Peyer's patch (tissue), 4 donors: ENCODE measurements at places on chromosomes 3 and 15. TPM values are rescaled to one million over a fixed set of nuclear protein-coding genes. Genes with fewer than 3 reads are reported as not detected.
A peak's percentile ranks its signal among the peaks of the same experiment; 100 is the strongest.

The FETUB gene
- not detected for total RNA-seq

The SLC9A9 gene
- 8.7 TPM for total RNA-seq

The BAHD1 gene
- total RNA-seq = 22.8 TPM

The CD276 gene
- total RNA-seq = 22.8 TPM

The TM4SF18 gene
- total RNA-seq = 1.1 TPM

The PLXND1 gene
- total RNA-seq = 305 TPM

The FNDC3B gene
- 74.3 TPM for total RNA-seq

The BLM gene
- total RNA-seq = 0.94 TPM

The ANKRD63 gene
- not detected for total RNA-seq

The CNTN3 gene
- 9.4 TPM for total RNA-seq

The SLC35G2 gene
- total RNA-seq = 1.9 TPM

The SLC24A5 gene
- not detected for total RNA-seq

GRCh38 chr3:57048728-57049127 is 11.7 kb upstream of the SPATA12 start:
- DNase-seq = no peak

DNA sequence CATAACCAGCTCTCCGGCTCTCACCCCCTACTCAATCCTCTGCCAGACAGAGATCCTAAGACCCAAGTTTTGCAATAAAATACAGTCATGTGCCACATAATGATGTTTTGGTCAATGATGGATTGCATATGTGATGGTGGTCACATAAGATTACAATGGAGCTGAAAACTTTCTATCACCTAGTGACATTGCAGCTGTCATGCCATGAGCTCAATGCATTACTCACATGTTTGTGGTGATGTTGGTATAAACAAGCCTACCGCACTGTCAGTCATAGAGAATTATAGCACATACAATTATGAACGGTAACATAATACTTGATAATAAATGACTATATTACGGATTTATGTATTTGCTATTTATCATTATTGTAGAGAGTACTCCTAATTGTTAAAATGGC is 26.9 kb upstream of the SAMMSON start:
- no peak for DNase-seq

- no peak for DNase-seq
Observed at GRCh38 chr3:66836363-66837152, 161.5 kb upstream of the KBTBD8 start.

GRCh38 chr3:88057630-88058305 is 1.0 kb downstream of the CGGBP1 start:
- DNase-seq = no peak

DNA sequence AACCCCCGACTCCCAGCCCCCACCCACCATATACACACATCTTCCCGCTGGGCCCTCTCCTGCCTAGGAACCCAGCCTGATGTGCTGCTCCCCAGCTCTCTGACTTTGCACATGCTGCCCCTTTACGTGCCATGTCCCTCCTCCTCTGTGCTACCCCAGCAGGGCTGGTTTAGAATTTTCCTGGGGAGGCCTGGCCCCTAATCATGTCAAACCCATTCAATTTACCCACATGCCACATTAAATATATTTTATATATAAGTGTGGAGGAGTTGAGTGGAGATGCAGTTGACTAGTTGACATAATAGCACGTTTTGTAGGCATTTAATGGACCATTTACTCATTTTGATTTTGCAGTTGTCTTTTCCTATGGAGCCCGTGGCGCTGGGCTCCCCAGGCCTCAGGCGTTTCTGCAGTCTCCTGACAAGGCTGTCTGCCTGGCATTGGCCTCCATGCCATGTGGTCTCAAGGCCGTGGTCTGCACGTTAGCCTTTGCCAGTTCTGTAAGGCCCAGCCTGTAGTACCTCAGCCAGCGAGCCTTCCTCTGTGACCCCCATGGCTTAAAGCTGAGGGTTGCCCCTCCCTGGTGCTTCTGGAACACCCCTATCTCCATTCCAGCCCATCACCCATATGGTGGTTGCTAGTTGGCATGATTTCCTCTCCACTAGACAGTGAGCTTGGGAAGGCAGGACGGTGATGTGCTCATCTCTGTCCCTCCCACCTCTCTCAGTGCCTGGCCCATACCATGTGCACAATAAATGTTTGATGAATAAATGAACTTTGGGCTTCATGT is 155.8 kb downstream of the TLE3 start:
- DNase-seq = no peak

DNA sequence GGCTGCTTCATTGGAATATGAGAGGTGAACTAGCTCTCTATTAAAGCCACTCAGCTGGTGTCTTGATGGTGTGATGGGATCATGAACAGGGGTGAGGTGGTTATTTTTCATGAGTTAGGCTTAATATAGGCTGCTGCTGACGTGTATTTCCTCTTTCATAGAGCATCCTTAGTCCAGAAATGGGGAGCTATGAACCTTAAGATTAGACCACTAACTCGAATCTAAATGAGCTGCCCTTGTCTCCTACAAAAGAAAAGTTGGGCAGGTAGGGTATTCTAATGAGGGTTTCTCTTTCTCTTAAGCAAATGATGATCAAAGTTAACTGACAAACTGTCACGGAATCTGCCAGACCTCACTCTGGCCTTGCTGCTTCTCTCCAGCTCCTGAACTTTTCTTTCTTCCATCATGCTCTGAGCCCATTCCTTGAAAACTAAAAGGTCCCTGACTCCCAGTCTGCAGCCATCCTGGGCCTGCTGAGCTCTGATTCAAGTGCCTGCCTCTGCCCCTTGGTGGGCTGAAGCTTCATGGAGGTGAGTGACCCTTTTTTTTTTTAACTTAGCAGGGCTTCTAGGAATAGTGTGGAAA is at the start of gene TRIM69:
Gene TRIM69 (plus strand): TSS at position 348 of the 585 bp plus-strand sequence. CDS start 177 bp downstream, at position 525.
- no peak for DNase-seq

DNA sequence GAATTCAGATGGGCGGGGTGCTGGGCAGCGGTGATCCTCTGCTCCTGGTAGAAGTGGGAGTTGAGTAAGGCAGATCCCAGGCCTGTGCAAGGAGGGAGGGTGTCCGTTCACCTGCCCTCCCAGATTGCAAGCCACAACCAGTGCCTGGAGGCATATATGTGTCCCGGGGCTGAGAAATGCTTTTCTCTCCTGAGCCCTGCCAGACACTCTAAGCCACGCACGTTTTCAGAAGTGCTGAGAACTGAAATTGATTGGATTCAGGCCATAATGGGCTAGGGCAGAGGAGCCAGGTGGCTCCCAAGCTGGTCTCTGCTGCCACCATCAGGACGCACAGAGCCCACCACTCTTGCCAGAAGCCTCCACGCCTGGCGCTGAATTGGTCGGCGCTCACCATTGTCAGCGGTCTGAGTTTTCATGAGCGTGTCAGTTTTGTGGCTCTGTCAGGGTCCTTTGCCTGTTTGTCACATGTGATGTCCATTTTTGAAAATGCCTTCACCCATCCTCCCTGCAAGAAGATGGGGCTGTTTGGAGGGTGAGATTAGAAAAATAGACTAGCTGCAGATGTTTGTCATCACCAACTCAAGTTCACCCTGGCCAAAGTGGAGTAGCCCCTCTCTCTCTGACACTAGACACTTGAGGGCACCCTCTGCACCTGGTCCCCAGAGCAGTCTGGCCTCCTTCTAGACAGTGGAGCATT is 15.4 kb upstream of the BFSP2 start:
- DNase-seq = peak; percentile 18

- DNase-seq = no peak
Observed at GRCh38 chr3:150329408-150329807, 78.7 kb upstream of the TSC22D2 start.

DNA sequence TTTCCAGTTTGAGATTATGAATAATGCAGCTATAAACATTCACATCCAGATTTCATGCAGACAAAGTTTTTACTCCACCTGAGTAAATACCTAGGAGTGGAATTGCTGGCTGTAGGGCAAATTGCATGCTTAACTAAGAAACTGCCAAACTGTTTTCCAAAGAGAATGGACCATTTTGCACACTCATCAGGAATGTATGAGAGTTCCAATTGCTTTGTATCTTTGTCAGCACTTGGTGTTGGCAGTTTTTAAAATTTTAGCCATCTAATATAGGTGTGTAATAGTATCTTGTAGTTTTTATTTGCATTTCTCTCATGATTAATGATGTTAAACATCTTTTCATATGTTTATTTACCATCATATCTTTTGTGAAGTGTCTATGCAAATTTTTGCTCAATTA is 40.6 kb upstream of the TRIM59 start:
- no peak for DNase-seq

GRCh38 chr3:148453781-148454191 is 243.9 kb upstream of the AGTR1 start:
- no peak for DNase-seq

GRCh38 chr3:191958980-191959671 is 498.2 kb downstream of the PYDC2 start:
- no peak for DNase-seq

DNA sequence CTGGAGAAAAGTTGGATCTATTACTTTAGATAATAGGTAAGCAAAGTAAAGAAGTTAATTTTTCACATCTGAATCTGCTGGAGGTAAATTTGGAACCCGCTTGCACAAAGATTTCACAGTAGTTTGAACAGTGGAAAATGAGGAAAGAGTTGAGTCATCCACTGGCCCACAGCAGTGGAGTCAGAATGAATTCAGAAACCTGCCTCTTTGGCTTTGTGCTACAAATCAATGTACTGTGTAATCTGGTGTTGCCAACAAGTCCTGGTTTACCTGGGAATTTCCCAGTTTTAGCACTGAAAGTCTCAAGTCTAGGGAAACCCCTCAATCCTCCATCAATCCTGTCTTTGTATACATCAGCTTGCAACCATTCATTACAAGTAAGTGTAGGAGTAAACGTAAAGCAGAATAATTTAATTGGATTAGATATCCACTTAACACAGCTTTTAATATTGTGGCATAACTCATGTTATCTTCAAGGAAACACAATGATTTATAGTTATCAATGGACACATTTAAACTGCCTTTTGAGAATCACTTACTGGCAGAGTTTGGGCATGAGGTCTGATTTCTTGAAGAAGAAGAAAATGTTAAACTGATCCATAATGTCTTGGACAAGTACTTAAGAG is 100.6 kb downstream of the DCLK3 start:
- DNase-seq = no peak

GRCh38 chr15:72342385-72342784 is 22.4 kb upstream of the CELF6 start:
- peak; percentile 59 for DNase-seq

DNA sequence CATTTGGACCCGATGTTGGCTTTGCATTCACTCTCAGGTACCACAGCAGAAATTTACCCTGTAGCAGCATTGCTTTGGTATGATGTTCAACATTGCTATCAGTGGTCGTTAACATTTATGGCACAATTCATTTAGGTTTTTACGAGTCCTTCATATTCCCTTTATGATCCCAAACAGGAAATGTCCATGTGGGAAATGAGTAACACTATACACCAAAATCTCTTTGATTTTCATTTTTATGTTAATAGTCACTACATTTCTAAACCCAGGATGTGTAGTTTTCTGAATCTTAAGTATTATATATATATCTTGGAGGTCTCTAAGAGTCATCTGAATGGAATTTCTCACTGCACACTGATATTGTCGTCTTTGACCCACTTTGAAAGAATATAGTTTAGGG is 78.5 kb upstream of the RBMS3 start:
- no peak for DNase-seq

- DNase-seq = no peak
Observed at GRCh38 chr3:157590273-157590672, 87.1 kb upstream of the VEPH1 start.

GRCh38 chr3:60743631-60744164 is 507.6 kb downstream of the FHIT start:
- no peak for DNase-seq

- no peak for DNase-seq
Observed at GRCh38 chr3:191262650-191263049, 63.6 kb downstream of the OSTN start.

- no peak for DNase-seq
Observed at GRCh38 chr3:119322021-119322834, 28.0 kb downstream of the ARHGAP31 start.

DNA sequence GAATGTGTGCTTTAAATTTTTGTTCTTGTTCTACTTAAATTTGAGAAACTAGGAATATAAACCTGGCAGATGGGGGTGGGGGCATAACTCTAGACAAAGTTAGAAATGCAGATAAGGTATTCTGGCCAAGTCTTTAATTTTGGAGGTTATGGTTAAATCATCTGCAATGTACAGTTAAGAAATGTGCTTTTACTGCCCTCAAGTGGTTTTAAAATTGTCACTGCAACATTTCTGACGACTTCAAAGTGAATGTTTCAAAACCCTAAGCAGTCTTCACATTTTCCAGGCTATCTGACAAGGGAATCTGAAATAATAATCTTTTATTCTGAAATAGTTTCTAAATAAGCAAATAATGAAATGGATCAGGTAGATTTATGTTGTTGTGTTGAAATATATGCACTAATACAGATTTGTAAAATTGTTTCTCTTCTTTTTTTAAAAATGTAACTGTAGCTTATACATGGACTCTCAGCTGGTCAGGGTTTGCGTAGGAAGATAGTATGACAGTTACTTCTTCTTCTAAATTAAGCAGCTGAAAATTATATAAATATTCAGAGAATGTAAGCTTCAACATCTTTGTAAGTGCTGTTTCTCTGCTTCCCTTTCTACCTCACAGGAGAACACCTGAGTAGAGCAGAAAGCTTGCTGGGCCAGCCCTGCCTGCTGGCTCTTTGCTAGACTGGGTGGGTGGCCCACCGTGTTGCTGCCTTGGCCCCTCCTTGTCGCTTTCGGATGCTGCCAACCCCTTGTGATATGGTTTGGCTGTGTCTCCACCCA is 45.0 kb downstream of the SUCNR1 start:
- DNase-seq = no peak

GRCh38 chr3:77171026-77171425 is 131.1 kb downstream of the ROBO2 start:
- DNase-seq = no peak

GRCh38 chr3:22419261-22419660 is 668.3 kb upstream of the ZNF385D start:
- no peak for DNase-seq

- DNase-seq = no peak
Observed at GRCh38 chr3:105691053-105691452, 177.8 kb downstream of the CBLB start.

GRCh38 chr3:108863799-108864135 is 41.2 kb downstream of the TRAT1 start:
- no peak for DNase-seq

- DNase-seq = no peak
Observed at GRCh38 chr3:99016452-99016851, 115.0 kb upstream of the DCBLD2 start.

DNA sequence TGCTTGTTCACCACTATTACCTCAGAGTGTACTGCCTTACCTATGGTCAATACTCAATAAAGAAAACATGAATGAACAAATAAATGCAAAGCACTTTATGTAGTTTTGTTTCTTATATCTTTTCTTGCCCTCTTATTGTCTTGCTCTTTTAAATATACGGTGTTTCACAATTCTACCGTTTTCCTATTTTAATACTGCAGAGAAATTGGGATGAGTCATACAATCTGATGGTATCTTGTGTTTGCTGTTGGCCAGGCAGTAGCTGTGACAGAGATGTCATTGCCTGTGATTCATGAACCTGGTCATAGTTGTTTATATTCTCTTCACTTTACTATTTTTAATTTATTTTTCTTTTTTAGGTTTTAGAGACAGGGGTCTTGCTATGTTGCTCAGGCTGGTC is 48.3 kb downstream of the SERP1 start:
- DNase-seq = no peak
